Cardiac septum (tissue), 1 donor: ENCODE measurements at places on chromosomes 16 and 17. TPM values are rescaled to one million over a fixed set of nuclear protein-coding genes. Genes with fewer than 3 reads are reported as not detected.

- no peak for DNase-seq
Observed at GRCh38 chr17:7354262-7354843, 603 bp upstream of the TMEM95 start.

VMO1 gene
- 0.97 TPM for total RNA-seq

DNA sequence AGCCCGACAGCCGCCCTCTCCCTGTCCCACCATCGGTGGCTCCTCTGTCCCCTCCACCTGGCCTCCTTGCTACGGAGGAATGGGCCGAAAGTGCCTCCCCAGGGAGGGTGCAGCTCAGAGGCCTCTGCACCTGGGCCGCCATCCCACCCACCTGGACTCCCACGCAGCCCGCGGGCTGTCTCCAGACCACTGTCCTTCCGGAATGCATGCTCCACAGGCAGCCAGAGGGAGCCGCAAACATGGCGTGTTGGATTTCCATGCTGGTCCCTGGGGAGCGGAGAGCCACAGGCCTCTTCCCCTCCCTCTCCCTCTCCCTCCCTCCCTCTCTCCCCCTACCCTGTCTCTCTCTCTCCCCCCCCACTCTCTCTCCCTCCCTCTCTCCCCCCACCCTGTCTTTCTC, 3.0 kb downstream of the SSTR5 start:
- no peak for DNase-seq

TPSAB1 gene
- 4.1 TPM for total RNA-seq

DNA sequence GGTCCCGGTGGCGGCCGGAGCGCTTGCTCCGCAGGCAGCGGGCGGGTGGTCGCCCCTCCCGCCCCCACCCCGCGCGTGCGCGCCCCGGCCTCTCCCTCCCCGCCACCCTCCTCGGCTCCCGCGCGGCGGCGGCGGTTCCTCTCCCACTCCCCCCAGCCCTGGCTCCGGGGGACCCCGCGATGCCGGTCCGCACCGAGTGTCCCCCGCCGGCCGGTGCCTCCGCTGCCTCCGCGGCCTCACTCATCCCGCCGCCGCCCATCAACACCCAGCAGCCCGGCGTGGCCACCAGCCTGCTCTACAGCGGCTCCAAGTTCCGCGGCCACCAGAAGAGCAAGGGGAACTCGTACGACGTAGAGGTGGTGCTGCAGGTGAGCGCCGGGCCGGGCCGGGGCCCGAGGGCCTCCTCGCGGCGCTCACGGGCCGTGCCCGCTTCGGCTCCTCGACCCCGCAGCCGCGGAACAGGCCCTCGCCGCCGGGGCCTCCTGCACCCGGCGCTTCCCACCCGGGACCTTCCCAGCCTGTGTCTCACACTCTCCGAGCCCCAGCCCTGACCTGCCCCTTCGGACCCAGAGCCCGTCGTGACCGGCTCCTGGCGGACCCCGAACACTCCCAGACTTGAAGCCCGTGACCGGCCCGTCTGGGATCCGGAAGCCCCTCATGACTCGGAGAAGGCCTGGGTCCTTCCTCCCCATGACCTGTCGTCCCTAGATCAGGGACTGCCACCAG, 490 bp downstream of the GID4 start:
- no peak for DNase-seq

DNA sequence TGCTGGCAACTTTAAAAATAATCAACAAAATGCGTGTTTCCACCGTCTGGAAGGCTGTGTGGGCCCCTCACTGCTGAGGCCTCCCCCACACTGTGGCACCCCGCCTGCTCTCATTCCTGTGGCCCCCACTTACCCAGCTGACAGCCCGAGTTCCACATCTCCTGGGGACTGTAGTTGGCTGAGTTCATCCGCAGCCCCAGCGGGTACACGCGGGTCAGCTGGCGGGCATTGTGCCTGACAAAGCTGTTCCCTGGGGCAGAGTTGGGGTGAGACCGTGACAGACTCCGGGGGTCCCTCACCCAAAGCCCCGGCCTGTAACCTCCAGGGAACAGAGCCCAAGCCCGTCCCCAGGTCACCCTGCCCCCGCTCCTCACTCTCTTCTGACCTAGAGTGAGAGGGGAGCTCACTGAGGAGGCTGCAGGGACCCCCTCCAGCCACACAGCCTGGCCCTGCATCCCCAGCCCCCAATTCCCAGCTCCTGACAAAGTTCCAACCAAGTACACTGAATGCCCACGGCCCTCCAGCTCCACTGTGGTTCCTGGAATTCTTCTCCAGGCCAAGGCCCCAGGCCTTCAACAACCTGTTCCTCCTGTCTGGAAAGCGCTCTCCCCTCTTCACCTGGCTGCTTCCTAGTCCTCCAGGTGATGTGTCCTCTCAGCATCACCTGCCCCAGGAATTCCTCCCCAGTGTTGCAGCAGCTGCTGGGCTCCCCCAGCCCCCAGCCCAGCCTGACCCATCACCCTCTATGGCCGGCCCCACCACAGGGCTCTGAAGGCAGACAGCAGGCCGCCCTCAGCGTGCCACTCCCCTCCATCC, 18.0 kb downstream of the PLCD3 start:
- no peak for DNase-seq

GRCh38 chr16:60727851-60728250, 1308.4 kb downstream of the CDH8 start:
- DNase-seq = no peak

DNA sequence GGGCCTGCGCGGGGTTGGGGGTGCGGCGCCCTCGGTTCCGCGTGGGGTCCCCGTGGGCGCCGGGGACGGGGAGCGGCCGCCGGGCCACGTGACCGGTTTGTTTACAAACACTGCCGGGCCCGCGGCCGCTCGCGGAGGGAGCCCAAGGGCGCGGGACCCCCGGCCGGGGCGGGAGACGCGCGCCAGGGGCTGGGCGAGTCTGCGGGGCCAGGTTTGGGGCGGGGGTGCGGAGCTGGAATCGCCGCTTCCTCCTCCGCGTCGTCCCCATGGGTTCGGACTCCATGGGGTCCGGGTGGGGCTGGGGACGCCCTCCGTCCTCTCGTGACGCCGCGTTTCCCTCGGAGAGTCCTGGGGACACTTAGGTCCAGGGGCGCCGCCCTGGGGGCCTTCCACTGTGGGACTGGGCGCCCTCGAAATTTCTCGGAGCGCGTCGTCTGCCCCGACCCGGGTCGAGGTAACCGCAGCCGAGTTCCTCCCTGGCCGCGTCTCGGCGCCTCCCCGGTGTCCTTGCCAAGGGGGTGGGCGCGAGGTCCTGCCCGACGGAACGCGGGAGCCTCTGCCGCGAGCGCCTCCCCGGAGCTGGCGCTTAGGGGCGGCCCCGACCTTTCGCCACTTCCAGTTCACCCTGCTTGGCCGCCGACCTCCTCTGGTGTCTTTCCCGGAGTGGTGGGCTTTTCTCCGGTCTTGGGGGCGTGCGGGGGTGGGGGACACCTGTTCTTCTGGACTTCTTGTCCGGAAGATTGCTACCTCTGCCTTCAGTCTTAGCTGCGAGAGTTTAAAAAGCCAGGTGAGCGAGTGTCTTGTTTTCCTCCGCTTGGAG, 684 bp downstream of the YPEL2 start:
- peak; percentile 83 for DNase-seq

- DNase-seq = no peak
Observed at GRCh38 chr16:62201911-62202310, 165.7 kb upstream of the CDH8 start.

DNA sequence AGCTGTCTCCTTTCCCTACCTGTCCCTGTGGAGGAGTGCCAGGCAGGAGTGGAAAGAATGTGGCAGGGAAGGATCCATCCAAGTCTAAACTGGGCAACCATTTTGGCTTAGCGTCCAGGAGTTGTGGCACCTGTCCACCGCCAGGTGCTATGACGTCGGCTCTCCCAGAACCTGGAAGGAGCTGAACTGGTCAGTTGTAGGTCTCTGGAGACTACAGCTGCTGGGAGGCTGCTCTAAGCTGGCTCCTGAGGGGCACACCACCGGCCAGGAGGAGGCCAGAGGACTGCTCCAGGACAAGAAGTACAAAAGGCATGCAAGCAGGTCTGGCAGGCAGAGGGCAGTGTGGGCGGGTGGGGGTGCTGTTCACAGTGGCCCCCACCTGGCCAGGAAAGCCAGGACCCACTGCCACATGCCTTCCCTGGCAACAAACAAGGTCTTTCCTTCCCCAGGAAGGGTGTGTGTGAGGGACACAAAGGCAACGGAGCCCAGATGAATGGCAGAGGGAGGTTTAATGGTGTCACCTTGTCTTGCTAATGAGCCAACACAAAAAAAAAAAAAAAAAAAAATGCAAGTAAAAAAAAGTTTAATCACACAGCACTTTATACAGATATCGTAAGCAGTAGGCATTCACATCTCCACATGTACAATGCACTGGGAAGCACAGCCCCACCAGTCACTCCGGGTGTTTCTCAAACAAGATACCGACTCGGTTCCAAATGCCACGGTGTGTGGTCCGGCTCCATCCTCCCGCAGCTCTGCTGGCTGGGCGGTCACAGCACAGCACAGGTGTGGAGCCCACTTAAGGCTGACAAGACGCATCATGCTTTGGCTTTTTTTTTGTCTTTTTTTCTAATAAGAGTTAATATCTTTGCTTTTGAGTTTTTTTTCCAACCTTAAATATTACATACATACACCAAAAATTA, 4.8 kb downstream of the SPHK1 start:
- no peak for DNase-seq

GRCh38 chr17:74527081-74527480, 4.2 kb downstream of the CD300LB start:
- peak; percentile 58 for DNase-seq

DNA sequence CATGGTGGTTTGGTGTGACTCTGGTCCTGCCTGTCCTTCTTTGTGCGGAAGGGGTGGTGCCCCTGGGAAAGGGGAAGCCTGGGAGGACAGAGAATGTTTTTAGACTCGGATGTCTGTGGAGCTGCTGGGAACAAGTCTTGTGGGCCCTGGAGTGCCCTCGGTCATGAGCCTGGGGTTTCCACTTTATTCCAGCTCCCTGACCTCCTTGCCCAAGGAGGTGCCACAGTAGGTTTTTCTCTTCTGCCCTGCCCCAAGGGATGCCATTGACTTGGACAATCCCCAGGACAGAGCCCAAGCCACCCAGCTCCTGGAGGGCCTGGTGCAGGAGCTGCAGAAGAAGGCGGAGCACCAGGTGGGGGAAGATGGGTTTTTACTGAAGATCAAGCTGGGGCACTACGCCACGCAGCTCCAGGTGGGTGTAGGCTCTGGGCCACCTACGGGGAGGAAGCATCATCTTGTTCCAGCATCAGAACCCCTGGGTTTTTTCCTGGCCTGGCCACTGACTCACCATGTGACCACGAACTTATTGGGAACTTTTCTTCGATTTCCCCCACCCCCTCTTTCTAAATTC, 1.4 kb downstream of the STAT5A start:
- DNase-seq = no peak

RCVRN gene
- total RNA-seq = 0.70 TPM

DNA sequence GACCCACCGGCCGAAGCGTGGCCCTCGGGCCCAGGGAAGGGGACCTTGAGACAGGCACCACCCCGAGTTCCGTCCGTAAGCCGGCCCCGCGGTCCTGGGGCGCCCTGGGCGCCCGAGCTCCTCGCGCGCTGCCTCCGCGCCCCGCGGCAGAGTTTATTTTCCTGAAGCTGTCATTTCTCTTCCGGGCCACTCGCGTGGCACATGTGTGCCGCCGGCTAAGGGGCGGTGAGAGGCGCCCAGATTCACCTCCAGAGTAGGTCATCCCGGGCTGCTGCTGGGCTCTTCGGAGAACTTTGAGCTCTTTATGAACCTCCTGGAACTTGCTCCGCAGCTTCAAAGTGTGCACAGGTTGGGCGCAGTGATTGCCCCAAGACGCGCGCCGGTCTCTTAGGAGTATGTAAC, 489 bp downstream of the ZC3H18 start:
- no peak for DNase-seq

DNA sequence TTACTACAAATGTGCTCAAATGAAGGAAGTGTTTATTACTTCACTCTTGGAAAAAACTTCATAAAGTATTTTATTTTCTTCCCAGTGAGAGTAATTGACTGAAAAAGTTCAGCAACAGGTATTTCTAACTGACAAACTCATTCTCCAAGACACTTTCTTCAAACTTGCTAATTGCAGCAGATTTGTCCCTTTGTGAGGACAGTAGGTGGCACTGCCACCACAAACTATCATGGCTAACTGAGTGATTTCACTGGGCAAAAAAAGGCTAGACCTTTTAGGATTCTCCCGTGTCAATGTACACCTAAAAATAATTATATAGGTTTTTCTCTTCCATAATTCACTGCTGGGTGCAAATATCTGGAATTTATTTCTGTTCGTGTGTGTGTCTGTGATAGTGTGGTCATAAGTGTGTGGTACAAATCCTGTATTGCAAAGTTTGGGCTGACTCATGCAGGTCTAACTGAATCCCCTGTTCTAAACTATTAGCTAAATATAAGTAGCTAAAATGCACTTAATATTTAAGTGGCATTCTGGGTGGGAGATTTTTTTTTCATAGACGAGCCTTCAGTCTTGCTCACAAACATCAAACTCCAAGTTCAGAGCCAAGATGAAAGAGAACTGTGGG, 3.9 kb downstream of the HS3ST3A1 start:
- no peak for DNase-seq

DNA sequence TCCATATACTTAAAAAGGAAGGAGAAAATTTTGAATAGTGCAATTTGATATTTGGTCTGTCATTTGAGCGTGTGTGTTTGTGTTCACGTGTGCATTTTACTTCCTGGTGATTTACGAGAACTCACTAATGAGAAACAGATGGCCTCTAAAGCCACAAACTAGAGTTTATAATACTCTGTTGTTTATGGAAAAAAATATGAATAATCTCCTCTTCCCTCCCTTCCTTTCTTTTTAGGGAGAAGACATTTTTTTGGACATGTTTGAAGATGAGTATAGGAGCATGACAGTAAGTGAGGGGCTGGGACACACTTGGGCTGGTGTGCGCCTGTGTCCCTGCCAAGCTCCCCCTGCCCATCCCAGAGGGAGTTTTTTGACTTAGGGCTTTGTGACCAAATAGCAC, 102.7 kb downstream of the CLEC16A start:
- no peak for DNase-seq

- DNase-seq = no peak
Observed at GRCh38 chr16:28858421-28858820, 5.2 kb upstream of the SH2B1 start.

PYDC1 gene
- not detected for total RNA-seq

- DNase-seq = no peak
Observed at GRCh38 chr16:55735120-55735781, 79.5 kb downstream of the SLC6A2 start.

NAA60 gene
- 25.5 TPM for total RNA-seq

GRCh38 chr17:967122-967521, 12.5 kb downstream of the NXN start:
- no peak for DNase-seq

NACA2 gene
- total RNA-seq = not detected

- DNase-seq = no peak
Observed at GRCh38 chr16:79897453-79898146, 297.1 kb upstream of the MAF start.
